Stimulated activated CD8-positive, alpha-beta memory T cell treated with anti-CD3 and anti-CD28 coated beads, Interleukin-7, amount 100 ng/mL, for 1 hour (primary cell): ENCODE measurements at places on chromosomes 13 and 19.

- no peak for DNase-seq
These were observed 2.0 kb upstream of the USF2 start for GRCh38 chr19:35266520-35267352.

- no peak for DNase-seq
These were observed 5.3 kb upstream of the GRTP1 start for GRCh38 chr13:113369189-113369588.

- DNase-seq = no peak
These were observed 42.6 kb upstream of the ZDHHC20 start for GRCh38 chr13:21501686-21502085.

GRCh38 chr19:17953869-17954268, 13.0 kb upstream of the KCNN1 start:
- no peak for DNase-seq

GRCh38 chr13:28423010-28423409, 71.9 kb downstream of the FLT1 start:
- DNase-seq = no peak

GRCh38 chr19:57302020-57302465, 18.2 kb upstream of the ZNF543 start:
- no peak for DNase-seq

- no peak for DNase-seq
These were observed 146.2 kb downstream of the DCT start for GRCh38 chr13:94333131-94333820.

DNA sequence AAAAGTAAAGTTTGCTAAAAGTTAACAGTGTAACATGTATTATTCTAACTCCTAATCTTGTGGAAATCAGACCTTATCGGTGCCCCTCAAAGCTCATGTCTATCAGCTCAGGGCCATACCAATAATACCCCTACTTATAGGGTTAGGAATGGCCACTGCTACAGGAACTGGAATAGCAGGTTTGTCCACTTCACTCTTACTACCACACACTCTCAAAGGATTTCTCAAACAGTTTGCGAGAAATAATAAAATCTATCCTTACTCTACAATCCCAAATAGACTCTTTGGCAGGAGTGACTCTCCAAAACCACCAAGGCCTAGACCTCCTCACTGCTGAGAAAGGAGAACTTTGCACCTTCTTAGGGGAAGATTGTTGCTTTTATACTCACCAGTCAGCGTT, 1677.7 kb downstream of the OLFM4 start:
- DNase-seq = no peak

DNA sequence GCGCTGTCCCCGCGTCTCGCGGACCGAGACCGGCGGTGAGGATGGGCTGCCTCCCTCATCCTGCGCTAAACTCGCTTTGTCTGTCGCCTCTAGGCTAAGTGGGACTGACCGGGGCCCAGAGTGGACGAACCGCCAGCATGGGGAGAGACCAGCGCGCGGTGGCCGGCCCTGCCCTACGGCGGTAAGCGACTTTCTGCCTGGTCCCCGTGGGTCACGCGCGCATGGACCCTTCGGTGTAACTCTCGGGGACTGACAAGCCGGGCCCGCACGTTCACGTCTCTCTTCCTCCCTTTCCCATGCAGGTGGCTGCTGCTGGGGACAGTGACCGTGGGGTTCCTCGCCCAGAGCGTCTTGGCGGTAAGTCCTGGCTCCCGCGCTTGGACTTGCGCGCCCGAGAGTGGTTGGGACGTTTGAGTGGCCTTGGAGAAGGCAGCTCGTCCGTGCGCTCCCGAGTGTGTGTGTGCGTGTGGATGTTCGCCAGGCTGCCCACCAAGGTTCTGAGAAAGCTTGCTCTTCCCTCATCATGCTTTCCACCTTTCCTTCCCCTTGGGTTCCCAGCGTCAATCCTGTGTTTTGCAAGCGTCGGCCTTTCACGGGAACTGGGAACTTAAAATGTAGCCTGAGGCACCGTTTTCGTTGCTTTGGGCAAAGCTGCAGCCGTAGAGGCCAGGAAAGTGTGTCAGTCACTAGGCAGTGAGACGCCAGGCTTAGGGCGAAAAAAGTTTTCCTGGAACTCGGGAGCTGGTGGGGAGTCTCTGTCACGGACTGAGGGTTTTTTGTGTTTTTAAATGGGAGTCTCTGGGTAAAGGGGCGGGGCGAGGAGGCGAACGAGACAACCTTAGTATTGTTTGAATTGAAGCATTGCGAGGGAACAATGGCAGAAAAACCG, 927 bp downstream of the COL4A2 start:
- no peak for DNase-seq

DNA sequence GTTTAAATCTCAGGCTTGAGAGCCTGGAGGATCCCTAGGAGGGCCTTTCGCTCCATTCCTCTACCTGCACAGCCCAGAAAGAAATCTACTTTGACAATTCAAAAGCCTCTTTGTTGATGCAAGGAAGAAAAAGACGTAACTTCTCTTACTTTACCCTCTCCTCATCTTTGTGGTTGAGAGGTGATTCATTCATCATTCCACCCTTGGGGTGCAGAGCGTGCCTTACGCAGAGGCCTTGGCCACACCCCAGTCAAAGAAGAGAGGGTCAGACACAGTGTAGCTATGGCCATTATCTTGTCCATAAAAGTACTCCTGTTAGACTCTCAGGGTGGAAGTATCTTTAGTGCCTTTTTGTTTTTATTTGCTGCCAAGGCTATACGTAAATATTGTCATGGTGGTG, 184.0 kb downstream of the IRS2 start:
- no peak for DNase-seq

DNA sequence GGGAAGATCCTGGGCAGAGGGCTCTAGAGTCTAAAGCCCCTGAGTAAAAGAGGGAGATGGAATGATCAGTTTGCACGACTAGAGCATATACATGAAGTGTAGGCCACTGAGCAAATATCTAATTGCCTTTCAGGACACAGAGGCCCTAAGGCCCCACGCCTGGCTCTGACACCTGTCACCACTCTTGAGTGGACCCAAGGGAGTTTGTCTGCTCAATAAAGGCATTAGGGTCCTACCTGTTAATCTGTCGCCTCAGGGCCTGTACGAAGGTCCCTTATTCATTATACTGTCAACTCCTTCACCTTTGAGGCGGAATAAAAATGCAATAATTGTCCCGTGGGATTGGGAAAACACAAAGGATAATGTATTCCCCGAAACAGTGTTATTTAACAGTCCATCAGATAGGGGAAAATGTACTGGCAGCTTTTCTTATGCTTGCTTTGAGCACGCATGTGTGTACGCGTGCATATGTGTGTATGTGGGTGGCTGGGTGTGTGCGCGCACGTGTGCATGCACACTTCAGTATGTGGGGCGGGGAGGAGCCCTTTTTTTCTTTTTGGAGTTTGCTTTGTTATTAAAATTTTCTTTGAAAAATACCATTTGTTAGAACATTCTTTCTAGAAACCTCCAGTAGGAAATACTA, 161.8 kb upstream of the SERP2 start:
- no peak for DNase-seq

DNA sequence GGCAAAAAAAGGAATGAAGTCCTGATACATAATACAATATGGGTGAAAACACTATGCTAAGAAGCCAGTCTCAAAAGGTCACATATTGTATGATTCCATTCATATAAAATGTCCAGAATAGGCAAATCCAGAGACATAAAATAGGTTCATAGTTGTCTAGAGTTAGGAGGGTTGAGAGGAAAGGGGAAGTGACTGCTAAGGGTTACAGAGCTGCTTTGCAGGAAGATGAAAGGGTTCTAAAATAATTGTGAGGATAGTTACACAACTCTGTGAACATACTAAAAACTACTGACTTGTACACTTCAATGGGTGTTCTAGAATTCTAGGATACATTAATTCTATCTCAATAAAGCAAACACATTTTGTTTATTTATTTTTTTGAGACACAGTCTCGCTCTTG, 25.7 kb downstream of the CAB39L start:
- DNase-seq = no peak

- no peak for DNase-seq
These were observed 6.7 kb upstream of the JUND start for GRCh38 chr19:18287836-18288772.

GRCh38 chr13:37889102-37889501, 19.5 kb upstream of the TRPC4 start:
- DNase-seq = no peak

- DNase-seq = no peak
These were observed 4.9 kb downstream of the NUMBL start for GRCh38 chr19:40685563-40685962.

DNA sequence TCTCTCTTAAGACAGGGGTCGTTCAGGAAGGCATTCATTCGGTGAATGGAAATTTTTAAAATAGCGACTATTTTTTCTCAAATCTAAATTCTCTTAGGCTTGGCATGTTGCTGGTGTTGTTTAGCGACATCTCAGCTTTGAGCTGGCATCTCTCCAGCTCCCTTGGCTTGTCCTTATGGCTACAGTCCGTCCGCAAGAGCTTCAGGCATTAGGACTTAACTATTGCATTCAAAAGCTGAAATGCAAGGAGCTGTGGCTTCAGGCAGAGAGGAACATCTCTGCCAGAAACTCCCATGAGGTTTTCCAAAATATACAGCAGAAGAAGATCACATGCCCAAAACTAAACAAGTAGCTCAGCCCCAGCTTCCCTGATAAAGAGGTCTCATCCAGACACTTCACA, 578.5 kb downstream of the EFNB2 start:
- DNase-seq = no peak

DNA sequence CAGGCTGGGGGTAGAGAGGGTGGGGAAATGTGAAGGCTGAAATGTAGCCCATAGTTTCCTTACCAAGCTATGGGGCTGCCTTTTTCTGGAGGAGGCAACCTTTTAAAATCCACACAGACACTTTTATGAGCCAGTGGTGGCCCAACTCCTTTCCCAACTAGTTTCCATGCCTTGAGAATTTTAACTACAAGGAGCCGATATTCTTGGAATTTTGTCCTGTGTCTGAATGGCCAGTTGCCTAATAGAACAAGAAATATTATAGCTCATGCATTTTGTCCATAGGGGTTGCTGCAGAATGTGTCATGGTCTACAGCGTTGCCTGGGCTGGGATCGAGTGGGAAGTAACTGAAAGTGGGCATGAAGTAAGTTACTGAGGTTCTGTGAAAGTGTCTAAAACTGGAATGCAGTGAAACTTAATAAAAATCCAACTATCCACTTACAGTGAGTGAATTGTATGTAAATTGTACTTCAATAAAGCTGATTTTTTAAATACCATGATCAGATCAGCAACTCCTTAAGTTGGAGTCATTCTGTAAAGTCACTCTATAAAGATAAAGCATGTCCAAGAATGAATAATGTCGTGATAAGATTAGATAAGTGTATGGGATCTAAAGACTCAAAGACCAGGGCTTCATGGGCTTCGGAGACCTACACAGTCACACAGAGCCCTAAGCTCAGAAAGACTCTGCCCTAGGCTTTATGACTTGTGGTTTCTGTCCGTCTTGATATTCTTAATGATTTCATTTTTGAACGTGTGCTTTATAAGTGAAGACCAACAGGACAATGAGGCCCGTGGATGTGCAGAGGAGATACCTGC, 122.6 kb upstream of the FNDC3A start:
- DNase-seq = no peak

DNA sequence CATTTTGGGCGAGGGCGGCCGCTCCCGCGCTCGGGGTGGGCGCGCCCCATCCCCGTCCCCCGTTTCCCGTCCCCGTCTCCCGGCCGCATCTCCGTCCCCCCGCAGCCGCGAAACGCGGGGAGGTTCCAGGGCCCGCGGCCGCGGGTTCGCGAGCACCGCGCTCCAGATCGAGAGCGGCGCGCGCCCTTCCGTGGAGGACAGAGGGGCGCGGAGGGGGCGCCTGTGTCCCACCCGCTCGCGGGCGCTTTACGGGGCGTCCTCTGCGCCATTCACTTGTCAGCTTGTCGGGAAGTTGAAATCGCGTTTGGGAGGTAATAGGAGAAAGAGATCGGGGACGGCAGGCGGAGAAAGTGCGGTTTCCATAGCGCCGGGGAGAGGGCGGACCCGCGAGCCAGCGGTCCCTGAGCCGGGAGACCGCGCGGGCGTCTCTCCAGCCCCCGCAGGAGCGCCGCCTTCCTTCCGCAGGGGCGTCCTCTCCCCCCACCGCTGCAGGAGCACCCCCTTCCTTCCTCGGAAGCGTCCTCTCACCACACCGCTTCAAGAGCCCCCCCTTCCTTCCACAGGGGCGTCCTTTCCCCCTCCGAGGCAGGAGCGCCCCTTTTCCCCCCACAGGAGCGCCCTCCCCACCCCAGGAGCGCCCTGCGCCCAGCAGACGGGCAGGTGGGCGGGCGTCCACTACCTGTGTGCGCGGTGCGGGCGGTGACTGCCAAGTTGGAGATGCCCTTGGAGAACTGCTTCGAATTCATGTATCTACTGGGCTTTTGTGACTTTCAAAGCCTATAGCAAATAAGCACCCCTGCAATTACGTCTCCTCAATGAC, 962 bp upstream of the IRS2 start:
- DNase-seq = no peak

- DNase-seq = no peak
These were observed 4.4 kb upstream of the LTBP4 start for GRCh38 chr19:40596608-40597328.

GRCh38 chr13:39490136-39490535, 112.9 kb downstream of the LHFPL6 start:
- DNase-seq = no peak

- DNase-seq = no peak
These were observed 356.8 kb downstream of the RFC3 start for GRCh38 chr13:34174671-34175145.

- DNase-seq = no peak
These were observed 122.3 kb upstream of the GPC6 start for GRCh38 chr13:93104270-93104669.

DNA sequence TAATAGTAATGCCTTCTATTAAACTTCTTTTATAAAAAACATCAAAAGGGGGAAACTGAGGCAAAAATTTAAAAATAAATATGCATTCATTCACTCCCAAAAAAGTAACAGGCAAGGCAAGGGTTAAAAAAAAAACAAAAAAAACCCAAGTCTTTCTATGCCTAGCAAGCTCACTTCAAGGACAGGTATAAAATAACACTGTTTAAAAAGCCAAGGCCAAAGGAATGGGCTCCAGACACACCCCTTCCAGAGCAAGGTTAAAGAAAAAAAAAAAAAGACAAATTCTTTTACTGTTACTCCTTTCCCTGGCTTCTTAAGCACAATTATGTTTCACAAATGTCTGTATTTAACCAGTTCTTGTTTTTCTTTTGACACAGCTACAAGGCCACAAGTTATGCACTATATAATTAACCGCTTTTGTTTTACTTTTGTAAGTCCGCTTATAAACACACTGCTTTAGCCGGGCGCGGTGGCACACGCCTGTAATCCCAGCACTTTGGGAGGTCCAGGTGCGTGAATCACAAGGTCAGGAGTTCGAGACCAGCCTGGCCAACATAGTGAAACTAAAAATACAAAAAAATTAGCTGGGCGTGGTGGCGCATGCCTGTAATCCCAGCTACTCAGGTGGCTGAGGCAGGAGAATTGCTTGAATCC, 3.6 kb downstream of the SIGLEC11 start:
- DNase-seq = no peak
